ENCODE measurements at places on chromosomes 2 and 18.

GRCh38 chr18:26327062-26327461 is 100.8 kb downstream of the TAF4B start:
- no peak for DNase-seq

- no peak for DNase-seq
Measured at GRCh38 chr2:239561446-239562001, 160.7 kb upstream of the HDAC4 start.

DNA sequence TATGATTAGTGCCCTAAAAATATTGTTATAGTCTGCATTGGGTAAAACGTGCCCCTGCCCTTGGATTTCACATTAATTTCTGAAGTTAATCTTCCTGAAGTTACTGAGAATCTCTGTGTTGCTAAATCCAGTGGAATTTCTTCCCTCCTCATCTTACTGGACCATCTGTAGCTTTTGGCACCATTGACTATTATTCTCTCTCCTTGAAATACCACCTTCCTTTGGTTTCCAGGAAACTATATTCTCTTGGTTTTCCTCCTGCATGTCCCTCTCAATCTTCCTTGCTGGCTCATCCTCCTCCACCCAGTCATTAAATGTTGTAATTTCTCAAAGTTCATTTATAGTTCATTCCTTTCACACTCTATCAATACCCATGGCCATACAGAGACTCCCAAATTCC is 110.6 kb upstream of the SLC35G4 start:
- no peak for DNase-seq

DNA sequence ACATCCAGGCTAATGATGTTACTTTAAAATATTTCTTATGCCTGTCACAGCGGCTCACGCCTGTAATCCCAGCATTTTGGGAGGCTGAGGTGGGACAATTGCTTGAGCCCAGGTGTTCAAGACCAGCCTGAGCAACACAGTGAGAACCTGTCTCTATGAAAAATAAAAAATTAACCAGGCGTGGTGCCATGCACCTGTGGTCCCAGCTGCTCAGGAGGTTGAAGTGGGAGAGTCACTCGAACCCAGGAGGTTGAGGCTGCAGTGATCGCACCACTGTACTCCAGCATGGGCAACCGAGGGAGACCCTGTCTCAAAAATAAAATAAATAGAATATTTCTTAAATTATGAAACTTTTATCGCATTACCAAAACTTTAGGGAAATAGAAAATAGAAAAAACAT is 28.1 kb upstream of the ACTR3 start:
- DNase-seq = no peak

DNA sequence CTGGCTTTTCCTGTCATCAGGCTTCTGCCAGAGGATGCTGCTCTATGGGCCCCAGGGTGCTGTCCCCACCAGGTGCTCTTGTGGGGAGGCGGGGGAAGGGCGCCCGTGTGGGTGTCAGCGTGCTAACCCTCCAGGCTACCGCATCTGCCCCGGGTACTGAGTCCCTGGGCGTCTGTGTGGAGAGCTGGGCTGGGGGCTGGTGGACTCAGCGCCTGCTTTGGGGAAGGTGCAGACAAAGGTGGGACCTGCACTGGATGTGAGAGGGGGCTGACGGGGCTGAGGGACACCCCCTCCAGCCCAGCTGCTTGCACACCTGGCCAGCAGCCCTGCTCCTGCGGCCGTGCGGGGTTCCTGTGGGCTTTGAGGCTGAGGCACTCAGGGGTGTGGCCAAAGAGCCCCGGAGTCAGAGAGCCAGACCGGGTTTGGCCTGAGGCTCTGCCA is 120.7 kb upstream of the PXDN start:
- no peak for DNase-seq
